ENCODE measurements at places on chromosomes 4 and X. TPM values are rescaled to one million over a fixed set of nuclear protein-coding genes. Genes with fewer than 3 reads are reported as not detected.
A peak's percentile ranks its signal among the peaks of the same experiment; 100 is the strongest.

The NAA11 gene
- polyA plus RNA-seq, result not detected

The CLDN22 gene
- polyA plus RNA-seq, result 0.08 TPM

The BST1 gene
- polyA plus RNA-seq, result 18.5 TPM

The ANTXR2 gene
- 231 TPM for polyA plus RNA-seq

The VCX3B gene
- polyA plus RNA-seq, result not detected

The NOX1 gene
- polyA plus RNA-seq, result 0.06 TPM

The MTNR1A gene
- not detected for polyA plus RNA-seq

The TCEAL5 gene
- polyA plus RNA-seq, result 3.6 TPM

The SLC25A4 gene
- 18.8 TPM for polyA plus RNA-seq

The USP17L13 gene
- polyA plus RNA-seq, result not detected

The MSANTD1 gene
- 0.24 TPM for polyA plus RNA-seq

The AFP gene
- 0.17 TPM for polyA plus RNA-seq

The CXCL1 gene
- 8.2 TPM for polyA plus RNA-seq

The GABRQ gene
- polyA plus RNA-seq, result not detected

The MAGEA2 gene
- polyA plus RNA-seq, result not detected

The ARHGAP10 gene
- 38.8 TPM for polyA plus RNA-seq

The GPR173 gene
- 4.0 TPM for polyA plus RNA-seq

The MAGIX gene
- 0.82 TPM for polyA plus RNA-seq

The MAGEC3 gene
- not detected for polyA plus RNA-seq

DNA sequence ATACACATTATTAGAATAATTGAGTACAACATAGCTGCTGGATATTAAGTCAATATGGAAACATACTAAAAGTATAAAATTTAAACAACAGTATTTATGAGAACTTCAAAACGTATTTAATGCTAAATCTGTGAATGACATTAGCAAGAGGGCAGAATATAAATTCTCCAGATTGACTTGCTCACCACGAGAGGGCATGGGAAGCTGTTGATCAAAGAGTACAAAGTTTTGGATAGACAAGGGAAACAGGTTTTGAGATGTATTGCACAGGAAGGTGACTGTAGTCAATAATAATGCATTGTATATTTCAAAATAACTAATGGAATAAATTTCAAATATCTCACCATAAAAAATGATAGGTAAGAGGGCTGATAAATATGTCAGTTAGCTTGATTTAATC lies 768.2 kb downstream of the CENPC start:
- no peak for DNase-seq

DNA sequence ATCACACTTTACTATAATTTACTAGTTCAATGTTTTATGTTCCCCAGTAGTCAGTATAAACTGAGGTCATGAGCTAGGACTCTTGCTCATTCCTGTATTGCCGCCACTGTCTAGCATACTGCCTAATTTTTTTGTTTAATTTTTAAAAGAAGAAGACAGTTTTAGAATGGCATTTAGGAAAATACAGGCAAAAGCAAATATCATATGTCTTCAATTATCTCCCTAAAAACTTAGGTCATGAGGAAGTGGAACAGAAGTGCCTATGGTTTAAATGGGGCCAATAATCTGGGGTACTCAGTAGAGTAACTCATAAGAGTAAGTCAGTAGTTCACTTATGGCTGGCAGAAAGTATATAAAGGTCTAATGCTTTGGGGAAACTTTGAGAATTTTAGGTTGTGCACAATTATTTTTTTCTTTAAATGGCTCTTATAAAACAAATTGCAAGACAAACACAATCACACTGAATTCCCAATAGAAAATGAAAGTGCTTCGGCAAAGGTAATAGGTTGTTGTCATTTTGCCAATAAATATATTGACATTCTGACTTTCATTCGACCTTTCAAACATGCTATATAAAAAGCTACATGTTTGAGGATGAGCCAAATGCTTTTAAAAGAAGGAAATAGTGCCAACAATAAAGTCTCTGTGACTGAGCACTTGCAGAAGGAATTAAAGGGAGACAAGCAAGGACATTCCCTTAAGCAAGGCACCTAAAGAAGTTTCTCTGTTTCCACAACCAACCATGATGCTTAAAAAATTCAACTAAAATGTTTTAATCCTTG lies 390.1 kb downstream of the PDGFC start:
- no peak for DNase-seq

GRCh38 chrX:9558615-9559014 lies 93.8 kb downstream of the TBL1X start:
- no peak for DNase-seq

GRCh38 chr4:4470208-4470607 lies 71.6 kb downstream of the STX18 start:
- no peak for DNase-seq

DNA sequence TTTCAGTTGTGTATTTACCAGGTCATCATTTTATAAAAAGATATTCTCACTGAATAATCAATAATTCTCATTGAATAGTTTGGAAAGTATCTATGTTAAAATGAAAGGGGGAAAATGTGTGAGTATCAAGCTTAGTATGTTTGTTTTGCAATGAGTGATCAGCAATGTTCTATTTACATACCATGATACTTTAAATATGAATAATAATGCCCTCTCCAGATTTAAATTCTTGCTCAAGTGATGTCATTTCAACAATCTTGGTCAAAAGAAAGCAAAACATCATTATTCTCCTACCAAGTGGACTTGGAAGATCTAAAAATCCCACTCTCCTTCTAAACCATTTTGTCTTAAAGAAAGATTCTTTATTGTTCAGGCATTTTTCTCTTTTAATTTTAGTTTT lies 42.1 kb upstream of the ANKRD50 start:
- no peak for DNase-seq

- DNase-seq, result no peak
Observed at GRCh38 chr4:72209600-72209999, 177.8 kb downstream of the NPFFR2 start.

GRCh38 chr4:96736352-96736889 lies 896.5 kb downstream of the PDHA2 start:
- no peak for DNase-seq

DNA sequence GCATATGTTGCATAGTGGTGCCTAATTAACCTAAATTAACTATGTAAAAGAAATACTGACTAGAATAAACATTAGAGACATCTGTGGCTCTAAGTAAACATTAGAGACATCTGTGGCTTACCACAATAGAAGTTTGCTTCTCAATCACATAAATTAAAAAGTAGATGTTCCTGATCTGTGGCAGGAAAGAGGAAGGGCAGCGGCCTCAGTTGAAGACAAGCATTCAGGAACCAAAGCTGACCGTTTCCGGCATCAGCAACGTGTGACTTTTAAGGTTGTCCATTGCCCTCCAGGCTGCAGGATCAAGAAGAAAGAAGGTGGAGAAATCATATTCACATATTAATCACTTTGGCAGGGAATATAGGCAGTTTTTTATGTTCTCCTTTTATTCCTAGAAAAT lies 336.3 kb upstream of the TRAM1L1 start:
- no peak for DNase-seq

- DNase-seq, result no peak
Observed at GRCh38 chr4:771464-771863, 54.5 kb downstream of the CPLX1 start.

GRCh38 chrX:1026263-1027015 lies 186.0 kb downstream of the CRLF2 start:
- no peak for DNase-seq

- no peak for DNase-seq
Observed at GRCh38 chr4:145546175-145546915, 64.7 kb downstream of the SMAD1 start.

- no peak for DNase-seq
Observed at GRCh38 chr4:86926435-86927086, 8.2 kb upstream of the AFF1 start.

DNA sequence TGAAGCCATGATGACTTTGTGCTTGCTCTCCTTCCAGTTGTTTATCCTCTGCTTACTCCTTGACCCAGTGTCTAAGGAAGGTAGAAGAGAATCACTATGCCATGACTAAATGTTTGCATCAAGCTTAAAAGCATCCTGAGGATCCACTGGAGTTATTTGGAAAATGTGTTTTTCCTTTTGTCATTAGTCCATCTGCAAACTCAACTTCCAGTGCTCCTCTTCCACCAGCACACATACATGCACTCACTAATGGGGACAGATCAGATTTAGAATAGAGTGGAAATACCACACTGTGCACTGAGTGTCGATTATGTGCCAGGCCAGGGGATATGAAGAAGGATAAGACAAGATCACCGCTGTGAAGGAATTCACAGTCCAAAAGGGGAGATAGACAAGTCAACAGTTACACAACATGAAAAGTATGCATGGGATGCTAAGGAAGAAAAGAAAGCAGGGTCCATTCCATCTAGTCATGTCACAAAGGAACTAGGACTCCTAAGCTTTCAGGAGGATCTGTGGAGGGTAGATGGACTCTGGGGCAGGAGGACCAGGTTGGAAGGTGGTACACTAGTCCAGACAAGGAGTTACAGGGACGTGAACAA lies 1.9 kb downstream of the OCIAD2 start:
- no peak for DNase-seq

GRCh38 chr4:76016393-76016792 lies 6.9 kb downstream of the CXCL10 start:
- no peak for DNase-seq

DNA sequence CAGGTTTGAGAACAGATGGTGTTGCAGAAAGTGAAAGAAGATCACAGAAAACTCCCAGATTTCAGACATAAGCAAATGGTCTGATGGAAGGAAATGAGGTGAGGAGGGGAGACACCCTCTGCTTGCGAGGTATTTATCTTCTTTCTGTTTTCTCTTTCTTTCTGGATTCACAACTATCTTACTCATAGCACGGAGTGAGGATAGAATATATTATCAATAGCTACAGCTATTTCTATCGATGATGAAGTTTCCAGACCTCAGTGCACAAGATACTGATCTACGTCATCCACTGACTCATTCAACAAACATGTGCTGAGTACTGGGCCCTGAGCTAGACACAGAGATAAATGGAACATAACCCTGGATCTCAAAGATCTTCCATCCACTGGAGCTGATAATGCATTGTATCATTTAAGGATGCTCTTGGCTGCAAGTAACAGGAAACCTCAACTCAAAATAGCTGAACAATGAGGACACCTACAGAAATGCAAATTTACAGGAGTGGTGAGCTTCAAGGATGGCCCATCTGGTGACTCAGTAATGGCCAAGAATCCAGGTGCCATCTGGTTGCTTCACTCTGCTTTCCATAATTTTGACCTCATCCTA lies 21.2 kb downstream of the SLC2A9 start:
- DNase-seq, result no peak

GRCh38 chr4:150140774-150141400 lies 62.6 kb downstream of the DCLK2 start:
- no peak for DNase-seq

DNA sequence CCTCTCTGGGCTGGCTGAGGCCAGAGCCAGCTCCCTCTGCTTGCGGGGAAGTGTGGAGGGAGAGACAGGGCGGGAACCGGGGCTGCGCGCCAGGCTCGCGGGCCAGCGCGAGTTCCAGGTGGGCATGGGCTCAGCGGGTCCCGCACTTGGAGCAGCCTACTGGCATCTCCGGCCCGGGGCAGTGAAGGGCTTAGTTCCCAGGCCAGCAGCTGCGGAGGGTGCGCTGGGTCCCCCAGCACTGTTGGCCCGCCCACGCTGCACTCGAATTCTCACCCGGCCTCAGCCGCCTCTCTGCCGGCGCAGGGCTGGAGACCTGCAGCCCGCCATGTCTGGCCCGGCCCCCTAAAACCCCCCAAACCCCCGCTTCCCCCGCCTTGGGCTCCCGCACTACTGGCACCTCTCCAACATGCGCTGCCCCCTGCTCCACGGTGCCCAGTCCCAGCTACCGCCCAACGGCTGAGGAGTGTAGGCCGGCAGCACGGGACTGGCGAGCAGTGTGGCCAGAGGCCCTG lies 33.8 kb upstream of the FAT4 start:
- DNase-seq, result peak; percentile 9

GRCh38 chrX:31609130-31609529 lies 537.3 kb upstream of the FTHL17 start:
- DNase-seq, result no peak

- peak; percentile 49 for DNase-seq
Observed at GRCh38 chrX:154013614-154014360, 5.9 kb downstream of the IRAK1 start.

GRCh38 chr4:2182994-2183393 lies 58.9 kb downstream of the HAUS3 start:
- DNase-seq, result no peak

DNA sequence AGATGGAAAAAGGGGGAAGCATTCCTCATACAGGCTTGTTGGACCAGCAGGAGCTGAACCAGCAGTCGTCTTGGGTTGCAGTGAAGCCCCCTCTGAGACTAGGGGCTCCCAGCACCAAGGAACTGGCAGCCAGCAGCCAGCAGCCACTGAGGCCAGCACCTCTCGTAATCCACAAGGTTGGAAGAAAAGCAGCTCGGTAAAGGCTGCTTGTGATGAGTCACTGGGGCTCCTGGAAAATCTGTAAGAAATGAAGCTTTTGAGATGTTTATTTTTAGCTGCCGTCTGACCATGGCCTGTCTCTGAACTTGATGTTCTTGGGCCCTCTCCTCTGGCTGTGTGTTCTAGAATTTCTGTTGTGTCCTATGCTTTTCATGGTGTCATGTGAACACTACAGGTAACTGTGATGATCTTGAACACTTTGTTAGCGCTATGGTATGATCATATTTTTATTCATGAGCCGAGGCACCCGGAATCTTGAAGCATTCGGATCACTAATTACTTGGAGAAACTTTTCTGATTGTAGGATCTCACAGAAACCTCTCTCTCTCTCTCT lies 18.6 kb downstream of the CLCN4 start:
- DNase-seq, result peak; percentile 51

DNA sequence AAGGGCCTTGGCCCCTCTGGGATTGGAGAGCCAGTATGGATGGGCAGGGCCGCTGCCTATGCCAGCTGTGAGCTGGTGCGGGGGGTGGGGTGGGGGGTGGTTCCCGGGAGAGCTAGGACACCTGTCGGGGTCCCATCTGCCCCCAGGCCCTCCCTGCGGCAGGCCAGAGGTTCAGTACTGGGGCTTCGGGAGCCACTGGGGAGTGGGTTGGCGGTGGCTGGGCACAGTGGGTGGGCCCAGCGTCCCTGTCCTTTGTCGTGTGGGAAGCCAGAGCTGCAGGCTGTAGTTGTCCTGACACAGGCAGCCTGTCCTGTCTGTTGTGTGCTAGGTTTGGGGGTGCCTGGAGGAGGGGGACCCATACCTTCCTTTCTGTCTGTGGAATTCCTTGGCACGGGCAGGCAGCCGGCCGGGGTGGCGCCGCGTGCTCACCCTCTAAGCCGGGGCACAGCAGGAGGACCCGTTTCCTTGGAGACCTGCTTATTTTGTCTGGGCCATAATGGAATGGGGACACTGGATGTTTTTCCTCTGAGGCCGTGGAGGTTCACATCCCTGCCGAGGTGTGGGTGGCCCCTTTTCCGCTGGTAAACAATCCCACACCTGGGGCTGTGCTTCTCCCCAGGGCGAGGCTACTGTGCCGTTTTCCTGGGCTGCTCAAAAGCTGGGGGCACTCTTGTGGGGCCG lies 14.8 kb downstream of the DOK7 start:
- no peak for DNase-seq

- no peak for DNase-seq
Observed at GRCh38 chr4:152805818-152806217, 26.1 kb downstream of the ARFIP1 start.

DNA sequence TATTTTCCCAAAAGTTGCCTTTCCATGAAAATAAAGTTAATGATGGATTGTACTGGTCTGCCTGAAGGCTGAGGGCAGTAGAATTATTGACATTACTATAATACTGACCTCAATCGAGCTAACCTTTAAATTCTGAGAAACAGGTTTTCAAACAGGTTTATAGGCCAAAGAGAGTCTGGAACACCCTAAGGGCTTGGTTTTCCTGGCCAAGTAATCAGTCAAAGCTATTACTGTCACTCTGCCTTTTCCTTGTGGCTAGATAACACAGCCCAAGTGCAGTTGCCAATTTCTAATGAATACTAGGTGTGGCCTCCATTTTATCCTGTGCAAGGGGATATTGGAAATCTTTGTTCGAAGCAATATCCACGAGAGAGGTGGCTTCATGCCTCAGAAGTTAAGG lies 75.2 kb downstream of the INTS12 start:
- DNase-seq, result no peak

Data from ovary (tissue), 10 donors.